ENCODE measurements at places on chromosomes 5 and 9.

DNA sequence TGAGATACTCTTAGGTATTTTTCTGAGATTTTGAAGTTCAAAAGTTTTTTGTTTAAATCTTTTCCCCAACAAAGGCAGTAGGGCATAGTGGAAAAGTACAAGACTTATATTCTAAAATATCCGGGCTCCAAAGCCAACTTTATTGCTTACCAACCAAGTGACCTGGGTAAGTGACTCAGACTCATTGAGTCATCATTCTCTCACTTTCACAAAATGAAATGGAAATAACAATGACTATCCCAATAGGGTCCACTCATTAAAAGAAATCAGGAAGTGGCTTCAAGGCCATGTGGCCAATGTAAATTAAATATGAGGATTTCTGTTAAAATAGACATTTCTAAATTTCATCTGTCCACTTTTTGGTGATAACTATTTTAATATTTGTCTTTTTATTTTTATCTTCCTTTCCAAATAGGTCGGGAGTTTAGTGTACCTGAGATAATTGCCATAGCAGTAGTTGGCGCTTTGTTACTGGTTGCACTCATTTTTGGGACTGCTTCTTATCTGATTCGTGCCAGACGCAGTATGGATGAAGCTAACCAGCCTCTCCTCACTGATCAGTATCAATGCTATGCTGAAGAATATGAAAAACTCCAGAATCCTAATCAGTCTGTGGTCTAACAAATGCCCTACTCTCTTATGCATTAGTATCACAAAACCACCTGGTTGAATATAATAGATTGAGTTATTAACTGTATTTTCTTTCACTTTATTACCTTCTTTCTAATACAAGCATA, 15.5 kb downstream of the TYRP1 start:
- DNase-seq = no peak

DNA sequence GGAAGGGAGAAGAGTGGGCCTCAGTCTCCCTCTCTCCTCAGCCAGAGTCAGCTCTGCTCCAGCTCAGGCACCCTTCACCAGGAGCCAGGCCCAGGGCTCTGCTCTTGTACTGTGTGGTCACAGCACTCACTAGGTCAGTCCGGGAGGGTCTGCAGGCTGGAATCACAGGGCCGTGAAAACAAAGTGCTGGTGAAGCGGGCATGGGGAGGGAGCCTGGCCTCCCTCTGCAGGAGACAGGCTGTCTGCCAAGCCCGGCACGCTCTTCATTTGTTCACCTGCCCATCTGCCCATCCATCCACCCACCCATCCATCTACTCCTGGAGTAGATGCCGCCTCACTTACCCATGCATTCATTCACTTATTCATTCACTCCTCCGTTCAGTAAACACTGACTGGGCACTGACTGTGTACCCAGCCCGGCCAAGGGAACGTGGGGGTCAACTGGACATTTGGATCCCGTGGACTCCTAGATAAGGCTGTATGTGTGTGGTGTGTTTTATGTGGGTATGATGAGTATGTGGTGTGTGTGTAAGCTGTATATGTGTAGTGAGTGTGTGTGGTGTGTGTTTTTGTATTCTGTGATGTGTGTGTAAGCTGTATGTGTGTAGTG, 3.6 kb downstream of the SPAAR start:
- no peak for DNase-seq

DNA sequence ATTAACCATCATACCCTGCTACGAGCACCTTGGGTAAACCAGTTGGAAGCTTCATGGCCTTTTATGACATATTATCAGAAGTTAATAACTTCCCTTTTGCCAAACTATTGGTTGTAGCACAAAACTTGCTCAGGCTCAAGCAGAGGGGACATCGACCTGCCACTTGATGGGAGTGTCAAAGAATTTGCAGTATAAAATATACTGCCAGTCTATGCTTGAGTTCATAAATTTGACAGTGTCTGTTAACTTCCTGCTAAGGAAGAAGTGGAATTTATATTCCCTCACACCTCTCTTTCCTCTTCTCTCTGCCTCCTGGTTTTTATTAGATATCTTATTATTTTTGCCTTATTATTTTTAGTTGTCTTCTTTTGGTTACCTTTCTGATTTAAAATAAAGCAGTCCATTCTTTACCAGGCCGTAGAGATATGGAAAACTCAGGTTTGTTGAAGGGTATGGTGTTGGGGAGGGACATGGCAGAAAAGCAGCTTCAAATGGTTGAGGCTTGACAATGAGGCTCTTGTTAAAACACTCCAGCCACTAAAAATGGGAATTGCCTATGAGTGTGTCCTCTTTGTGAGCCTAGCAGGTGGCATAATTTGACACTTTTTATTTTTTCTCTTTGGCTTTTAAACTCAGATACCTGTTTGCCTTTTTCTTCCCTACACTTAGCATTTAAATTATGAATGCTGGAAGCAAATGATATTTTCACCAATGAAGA, 298.0 kb downstream of the DOCK8 start:
- DNase-seq = no peak

GRCh38 chr5:88883836-88884607, 1.0 kb upstream of the MEF2C start:
- DNase-seq = peak; percentile 80

GRCh38 chr5:157050050-157050449, 8.9 kb downstream of the HAVCR1 start:
- DNase-seq = no peak

- no peak for DNase-seq
These were observed 155.9 kb upstream of the COL5A1 start for GRCh38 chr9:134485653-134486052.

GRCh38 chr5:60685700-60686099, 14.3 kb downstream of the DEPDC1B start:
- no peak for DNase-seq

DNA sequence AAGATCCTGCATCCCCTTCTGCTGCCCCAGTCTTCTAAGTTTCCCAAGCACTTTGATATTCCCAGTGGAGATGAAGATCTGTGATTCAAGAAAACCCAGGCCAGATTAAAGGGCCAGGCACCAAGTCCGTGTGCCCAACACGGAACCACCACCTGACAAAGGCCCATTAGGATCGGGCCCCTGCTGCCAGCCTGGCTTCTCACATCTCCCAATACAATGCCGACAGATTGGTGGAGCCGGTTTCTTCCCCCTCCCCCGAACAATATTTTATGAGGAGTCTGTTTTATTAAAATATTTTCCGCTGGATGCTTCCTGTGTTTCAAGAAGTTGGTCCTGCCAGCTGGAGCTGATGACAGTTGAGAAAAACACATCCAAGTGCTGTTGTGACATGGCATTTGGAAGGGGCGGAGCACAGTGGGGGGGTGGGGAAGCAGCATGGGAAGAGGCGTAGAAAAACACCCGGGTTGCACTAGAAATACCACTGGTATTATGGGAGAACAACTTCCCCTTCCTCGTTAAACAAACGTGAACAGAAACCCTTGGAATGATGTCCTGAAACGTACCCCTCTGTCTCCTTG, 45.0 kb downstream of the CRB2 start:
- no peak for DNase-seq

DNA sequence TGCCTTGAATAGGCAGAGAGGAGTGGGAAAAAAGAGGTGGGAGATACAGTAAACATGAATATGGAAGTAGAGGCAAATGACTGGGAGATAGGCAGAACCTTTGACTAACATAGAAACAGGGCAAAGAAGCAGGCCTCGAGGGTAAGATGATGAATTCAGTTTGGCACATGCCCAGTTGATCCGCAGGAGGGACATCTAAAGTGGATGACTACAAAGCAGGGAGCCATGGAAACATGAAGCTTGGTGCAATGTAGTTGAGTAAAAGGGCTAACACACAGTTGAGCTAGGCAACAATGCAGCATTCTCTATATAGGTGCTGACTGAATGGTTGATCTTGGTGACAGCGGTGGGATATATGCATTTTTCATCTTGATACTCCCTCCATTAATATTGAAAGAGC, 253.8 kb downstream of the DMRT2 start:
- no peak for DNase-seq

DNA sequence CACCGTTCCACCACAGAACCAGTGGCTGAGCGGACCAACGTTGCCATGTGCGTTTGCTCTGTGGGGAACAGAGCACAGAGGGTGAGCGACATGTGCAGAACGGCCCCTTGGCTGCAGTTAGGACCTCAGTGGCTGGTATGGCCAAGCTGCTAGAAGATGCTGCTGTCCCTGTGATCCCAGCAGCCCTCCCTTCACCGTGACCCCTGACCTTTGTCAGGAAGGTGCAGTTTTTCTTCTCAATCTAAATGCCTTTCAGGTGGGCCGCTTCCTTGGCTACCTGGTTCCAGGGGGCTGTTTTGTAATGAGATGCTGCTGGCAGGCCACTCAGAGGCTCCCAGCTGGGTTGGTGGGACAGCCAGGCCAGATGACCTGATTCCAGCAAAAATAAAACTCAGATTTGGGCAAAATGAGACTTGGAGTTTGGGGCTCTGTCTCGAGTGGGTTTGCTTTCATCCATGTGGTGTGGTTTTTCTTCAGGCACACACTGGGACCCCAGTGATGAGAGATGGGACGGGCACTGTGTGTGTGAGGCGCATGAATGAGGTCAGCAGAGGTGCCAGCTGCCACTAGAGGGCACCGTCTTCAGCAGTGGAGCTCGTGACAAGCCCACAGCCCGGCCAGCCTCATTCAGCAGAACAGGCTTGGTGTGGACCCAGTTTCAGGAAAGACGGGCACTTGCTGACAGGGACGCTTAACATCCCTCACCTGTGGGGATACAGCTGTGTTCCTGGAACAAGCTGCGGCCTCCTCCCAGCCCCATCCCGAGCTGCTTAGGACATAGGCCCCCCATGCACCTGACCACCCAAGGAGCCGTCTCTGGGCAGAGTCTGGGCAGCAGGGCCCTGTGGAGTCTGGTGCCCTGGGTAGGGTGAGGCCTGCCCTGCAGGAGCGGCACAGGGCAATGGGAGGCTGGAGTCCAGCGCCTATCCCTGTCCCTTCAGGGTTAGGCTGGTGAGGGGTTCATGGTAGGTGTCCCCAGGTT, 4.1 kb downstream of the MRPS2 start:
- peak; percentile 6 for DNase-seq
